ENCODE measurements at places on chromosomes 1 and 21. TPM values are rescaled to one million over a fixed set of nuclear protein-coding genes. Genes with fewer than 3 reads are reported as not detected.

- no peaks in the 10 kb centered on the region for H3K4me1 ChIP-seq
- H3K36me3 ChIP-seq = no peaks in the 10 kb centered on the region
- H3K27ac ChIP-seq = no peak overlapping the region
- no peak overlapping the region for H3K4me3 ChIP-seq
These were observed 57.4 kb upstream of the MTF2 start for GRCh38 chr1:93021539-93022134.

GRCh38 chr1:33655496-33655895 lies 183.1 kb downstream of the ZSCAN20 start:
- no peak for DNase-seq
- H3K27ac ChIP-seq = no peak overlapping the region
- no peaks in the 10 kb centered on the region for H3K27me3 ChIP-seq
- H3K4me3 ChIP-seq = no peak overlapping the region
- no peaks in the 10 kb centered on the region for H3K4me1 ChIP-seq
- no peaks in the 10 kb centered on the region for H3K36me3 ChIP-seq

GRCh38 chr1:22462928-22463327 lies 11.3 kb downstream of the ZBTB40 start:
- no peak overlapping the region for H3K4me3 ChIP-seq
- no peak overlapping the region for H3K27ac ChIP-seq
- no peak for DNase-seq
- no peaks in the 10 kb centered on the region for H3K4me1 ChIP-seq
- H3K27me3 ChIP-seq = no peaks in the 10 kb centered on the region

DNA sequence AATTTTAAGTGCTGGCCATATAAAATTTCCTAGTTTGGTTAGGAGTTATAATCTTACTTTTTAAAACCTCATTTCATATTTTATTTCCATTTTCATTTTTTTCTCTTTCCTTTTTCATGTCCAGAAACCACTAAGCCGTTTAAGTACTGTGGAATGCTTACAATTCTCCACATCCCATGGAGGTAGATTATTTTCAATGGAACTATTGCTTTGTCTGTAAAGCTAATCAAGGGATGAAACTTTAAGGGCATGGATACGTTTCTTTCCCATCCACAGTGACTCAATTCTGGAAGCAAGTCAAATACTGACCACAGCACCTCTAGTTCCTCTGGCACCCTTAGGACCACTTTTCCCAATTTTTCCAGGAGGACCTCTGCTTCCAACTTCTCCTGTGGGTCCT lies 139.1 kb upstream of the ZNHIT6 start:
- no peak overlapping the region for H3K4me3 ChIP-seq
- H3K27me3 ChIP-seq = no peaks in the 10 kb centered on the region
- H3K4me1 ChIP-seq = no peaks in the 10 kb centered on the region
- H3K36me3 ChIP-seq = no peaks in the 10 kb centered on the region

- no peaks in the 10 kb centered on the region for H3K4me1 ChIP-seq
- no peaks in the 10 kb centered on the region for H3K27me3 ChIP-seq
- no peak for DNase-seq
- no peaks in the 10 kb centered on the region for H3K36me3 ChIP-seq
- no peak overlapping the region for H3K4me3 ChIP-seq
- H3K27ac ChIP-seq = no peak overlapping the region
These were observed 11.1 kb downstream of the VANGL2 start for GRCh38 chr1:160411271-160412027.

DNA sequence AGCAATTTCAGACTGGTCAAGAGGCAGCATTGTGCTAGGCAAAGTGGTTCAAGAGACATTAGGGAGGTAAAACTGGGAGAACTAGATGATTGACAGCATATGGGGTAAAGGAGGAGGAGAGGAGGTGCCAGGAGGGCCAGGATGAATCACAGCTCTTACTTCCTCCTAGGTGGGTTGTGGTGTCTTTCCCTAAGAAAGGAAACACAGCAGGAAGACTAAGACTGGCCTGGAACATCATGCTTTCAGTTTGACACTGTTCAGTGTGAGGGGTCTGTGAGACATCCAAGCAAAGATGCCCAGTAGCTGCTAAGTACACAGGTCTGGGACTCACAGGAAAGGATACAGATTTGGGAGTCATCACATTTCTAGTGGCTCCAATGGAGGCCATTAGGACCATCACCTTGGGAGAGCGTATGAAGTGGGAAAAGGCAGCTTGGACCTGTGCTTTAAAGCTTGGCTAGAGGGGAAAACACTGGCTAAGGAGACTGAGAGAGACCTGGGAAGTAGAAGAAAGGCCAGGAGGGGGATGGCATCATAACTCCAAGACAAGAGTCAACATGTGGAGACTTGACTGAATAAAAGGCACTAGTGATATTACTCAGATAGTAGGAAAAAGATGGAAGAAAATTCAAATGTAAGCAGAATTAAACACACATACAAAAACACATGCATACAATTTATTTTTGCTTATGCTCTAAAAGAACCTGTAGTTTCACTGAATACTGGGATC lies 17.3 kb downstream of the CD58 start:
- H3K36me3 ChIP-seq = no peaks in the 10 kb centered on the region
- H3K4me3 ChIP-seq = no peak overlapping the region
- H3K4me1 ChIP-seq = peaks cover 3% of the 10 kb centered on the region
- no peak overlapping the region for H3K27ac ChIP-seq
- DNase-seq = no peak
- no peaks in the 10 kb centered on the region for H3K27me3 ChIP-seq

DNA sequence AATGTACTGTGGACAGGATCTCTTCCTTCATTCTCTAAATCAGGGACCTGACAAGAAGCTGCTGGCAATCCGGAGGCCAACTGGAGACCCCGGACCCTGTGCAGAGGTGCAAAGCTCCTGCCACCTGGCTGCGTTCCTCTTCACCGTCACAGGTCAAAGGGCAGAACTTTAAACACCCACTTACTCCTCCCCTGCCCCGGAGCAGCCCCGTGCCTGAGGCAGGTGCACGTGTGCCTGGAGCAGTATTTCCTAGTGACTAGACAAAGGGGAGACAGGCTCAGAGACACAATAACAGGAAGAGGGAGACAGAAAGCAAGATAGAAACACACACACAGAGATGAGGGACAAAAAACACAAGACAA lies 6.6 kb upstream of the PIGC start:
- H3K27me3 ChIP-seq = no peaks in the 10 kb centered on the region
- no peaks in the 10 kb centered on the region for H3K4me1 ChIP-seq
- DNase-seq = no peak
- no peak overlapping the region for H3K4me3 ChIP-seq

MATN1 gene
- not detected for total RNA-seq

LGALS8 gene
- total RNA-seq = 62.0 TPM

CLDN17 gene
- not detected for total RNA-seq

FBXO2 gene
- total RNA-seq = 7.5 TPM
